GM03348 (cell line): ENCODE measurements at places on chromosomes 1 and 21.

DNA sequence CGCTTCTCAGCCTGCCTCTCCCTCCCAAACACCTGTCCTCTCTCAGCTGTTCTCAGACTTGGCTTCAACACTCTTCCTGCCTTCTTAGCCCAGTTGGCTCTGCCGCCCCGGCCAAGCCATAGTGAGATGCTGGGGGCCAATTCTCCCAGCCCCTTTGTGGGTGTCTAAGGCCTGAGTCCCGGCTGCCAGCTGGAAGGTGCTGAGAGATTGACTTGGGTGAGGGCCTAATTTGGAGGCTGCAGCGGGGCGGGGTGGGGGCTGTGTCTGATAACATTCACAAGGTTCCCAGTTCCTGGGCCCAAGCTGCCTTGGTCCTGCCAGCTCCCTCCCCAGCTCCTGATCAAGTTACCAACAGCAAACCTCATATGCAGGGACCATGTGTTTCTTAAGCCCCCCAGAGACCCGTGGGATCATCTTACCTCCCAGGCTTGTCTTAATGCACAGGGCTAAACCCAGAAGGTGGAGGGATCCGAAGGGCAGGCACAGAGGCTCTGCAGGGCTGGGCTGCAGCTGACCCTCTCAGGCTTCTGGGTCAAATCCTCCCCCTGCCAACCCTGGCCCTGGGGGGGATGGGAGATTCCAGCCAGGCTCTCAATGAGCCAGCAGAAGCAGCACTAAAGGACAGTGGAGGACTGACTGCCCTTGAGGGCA, 9.8 kb downstream of the INKA2 start:
- DNase-seq: no peak

GRCh38 chr1:234915924-234916675, 212.5 kb downstream of the TOMM20 start:
- DNase-seq: no peak

- no peak for DNase-seq
These were observed 167.8 kb upstream of the KLHDC7A start for GRCh38 chr1:18312961-18313360.

GRCh38 chr21:34867785-34868184, 181.3 kb downstream of the RUNX1 start:
- DNase-seq: no peak

- DNase-seq: peak; percentile 86
These were observed 162.8 kb downstream of the NTPCR start for GRCh38 chr1:233113009-233113879.

DNA sequence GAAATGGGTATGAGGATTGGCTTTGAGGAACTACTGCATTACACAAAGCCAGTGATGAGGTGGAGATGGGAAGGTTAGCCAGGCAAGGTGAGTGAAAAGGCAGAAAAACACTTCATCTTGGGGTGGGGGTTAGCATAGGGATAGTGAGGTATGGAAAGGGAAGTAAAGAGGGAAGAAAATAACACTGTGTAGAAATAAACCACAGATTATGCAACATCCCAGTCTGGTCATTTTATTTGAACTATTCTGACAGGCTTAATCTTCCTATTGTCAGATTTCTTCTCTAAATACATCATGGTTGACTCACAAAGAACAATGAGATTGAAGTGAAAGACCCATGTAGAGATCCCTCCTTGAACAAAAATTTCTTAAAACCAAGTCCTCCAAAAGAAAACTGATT, 640.2 kb downstream of the PTPRC start:
- no peak for DNase-seq

- DNase-seq: no peak
These were observed 30.3 kb downstream of the MSTO1 start for GRCh38 chr1:155640367-155640766.

DNA sequence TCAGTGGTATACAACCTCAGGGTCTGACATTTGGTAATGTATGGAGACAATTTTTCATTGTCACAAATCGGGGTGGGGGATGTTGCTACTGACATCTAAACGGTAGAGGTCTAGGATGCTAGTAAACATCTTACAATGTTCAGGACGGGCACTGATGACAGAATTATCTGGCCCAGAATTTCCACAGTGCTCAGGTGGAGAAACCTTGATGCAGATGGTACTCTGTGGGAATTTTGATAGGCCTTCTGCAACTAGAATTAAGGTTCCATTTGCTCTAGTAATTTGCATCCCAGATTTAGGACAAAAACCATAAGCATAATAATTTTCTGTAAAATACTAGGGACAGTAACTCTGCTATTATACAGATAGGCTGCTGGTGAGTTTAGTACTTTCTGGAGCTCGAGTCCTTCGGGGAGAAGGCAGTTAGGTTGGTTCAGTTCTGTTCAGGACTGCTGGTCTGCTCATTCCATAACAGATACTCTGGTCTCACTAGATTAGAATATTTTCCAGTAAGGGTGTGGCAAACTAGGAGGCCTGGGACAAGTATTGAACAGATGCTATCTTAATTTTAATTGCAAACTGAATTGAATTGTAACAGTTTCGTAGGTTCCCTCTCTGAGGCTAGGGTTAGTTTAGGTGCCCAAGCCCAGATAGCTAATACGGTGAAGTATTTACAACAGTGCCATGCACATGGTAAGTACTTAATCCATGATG, 11.4 kb downstream of the METTL13 start:
- DNase-seq: no peak

DNA sequence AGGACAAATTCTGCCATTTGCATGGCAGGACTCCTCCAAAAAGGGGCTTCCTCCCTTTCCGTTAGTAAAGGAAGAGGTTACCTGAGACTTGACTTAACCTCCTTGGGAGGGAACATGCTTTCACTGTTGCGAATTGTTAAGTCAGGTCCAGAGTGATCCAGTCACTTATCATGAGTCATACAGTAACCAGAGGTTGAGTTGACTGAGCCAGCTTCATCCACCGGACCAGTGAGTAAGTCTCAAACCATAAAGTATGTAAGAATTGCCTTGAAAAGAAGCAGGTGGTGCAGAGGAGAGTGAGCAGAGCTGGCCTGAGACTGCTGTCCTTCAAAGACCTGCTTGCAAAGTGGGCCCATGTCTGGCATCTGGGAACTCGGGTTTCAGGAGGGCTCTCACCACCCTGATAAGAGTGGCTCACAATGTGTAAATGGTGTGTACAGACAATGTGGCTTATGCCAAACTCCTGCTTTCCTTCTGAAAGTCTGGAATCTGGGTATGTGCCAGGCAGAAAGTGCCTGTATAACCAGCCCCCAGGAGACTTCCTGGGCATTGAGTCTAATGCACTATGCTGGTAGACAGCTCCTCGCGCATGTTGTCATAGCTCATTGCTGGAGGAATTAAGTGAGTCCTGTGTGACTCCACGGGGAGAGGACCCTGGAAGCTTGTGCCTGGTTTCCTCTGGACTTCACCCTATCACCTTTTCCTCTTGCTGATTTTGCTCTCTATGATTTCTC, 84.3 kb upstream of the KLHDC7A start:
- DNase-seq: no peak

DNA sequence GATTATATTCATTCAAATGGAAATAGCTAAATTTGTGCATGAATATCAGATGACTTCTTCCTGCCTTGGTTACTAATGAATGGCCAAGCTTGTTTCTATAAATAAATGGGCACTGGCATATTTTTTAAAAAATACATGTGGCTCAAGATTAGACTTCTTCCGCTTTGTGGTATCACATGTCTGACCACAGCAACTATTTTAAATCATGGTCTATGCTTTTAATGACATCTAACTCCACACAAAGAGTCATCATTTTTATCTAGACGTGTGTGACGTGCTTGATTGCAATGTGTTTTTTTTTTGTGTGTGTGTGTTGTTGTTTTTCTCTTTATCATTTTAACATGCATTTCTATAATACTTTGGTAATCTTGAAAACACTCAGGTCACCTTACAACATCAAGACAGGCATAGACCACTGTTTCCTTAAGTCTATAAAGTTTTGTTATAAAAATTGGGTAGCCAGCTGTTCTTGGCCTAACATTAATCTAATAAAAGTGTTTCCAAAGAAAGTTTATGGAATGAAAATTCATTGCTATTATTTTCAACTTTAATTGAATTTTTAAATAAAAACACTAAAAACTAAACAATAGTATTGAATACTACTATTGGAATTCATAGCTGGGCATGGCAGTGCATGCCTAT, 29.5 kb downstream of the RGS1 start:
- DNase-seq: no peak

DNA sequence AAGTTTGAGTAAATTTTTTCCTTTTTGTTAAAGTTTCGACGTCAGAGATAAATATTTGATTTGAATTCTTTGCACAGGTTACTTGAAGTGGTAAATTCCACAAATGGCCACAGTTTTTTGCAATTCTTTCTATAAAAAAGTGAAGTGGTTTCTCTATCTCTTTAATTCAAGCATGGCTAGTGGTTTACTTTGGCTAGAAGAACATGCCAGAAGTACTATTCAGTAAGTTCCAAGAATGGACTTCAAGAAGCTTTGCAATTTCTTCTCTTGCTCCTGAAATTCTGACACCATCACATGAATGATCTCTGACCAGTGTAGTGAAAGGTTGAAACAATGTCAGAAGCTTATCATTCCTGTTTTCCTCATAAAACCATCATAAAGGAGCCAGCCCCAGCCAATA, 55.7 kb upstream of the RNPC3 start:
- no peak for DNase-seq

DNA sequence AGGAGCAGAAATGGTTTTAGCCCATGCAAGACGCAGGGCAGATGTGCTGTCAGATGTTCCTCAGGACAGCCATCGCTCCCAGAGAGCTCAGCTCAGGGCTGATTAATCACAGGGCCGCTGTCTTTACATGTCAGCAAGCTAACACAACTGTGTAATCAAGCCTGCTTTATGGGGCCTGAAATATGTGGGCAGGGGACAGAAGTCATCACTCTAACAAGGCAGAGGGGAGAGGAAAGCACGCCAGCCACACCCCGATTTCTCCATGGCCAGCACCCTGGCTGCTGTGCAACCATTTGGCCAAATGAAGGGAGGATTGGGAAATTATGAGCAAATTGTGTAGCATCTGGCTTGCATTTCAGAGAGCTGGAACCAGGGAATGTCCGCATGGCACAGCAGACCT, 368.8 kb downstream of the NPHP4 start:
- DNase-seq: no peak

GRCh38 chr1:230012741-230013140, 54.3 kb upstream of the GALNT2 start:
- DNase-seq: no peak

DNA sequence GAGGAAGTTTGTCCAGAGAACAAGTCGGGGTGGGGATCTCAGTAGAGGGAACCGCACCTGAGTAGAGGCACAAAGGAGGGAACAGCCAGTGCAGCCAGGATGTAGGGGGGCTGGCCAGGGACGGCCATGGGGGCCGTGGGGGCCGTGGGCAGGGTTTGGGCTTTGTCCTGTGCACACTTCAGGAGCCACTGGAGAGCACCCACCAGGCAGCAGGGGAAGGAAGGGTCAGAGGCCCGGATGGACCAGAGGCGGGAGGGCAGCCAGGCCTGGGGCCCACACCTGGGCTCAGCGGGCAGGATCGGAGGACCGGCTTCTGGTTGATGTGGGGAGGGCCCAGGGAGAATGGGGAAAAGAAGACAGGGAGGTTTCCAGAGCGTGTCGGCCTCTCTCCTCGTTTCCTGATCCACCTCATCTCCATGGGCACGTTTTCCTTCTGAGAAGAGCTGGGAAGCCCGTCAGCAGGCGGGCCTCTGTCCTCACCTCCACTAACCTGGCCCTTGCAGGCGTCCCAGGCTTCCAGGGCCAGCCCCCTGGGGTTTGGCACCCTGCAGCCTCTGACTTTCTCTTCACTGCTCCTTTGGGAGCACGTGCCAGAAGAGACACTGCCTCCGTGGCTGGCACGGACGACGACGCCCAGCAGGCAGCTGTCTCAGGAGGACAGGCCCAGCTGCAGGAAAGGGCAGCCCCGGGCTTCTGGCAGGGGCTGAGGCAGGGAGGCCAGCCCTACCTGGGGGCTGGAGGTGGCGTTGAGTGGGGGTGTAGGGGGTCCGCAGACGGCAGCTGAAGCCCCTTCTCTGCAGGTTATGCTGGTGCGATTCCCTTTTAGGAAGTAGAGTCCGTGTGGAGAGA, 16.8 kb upstream of the PDXK start:
- DNase-seq: no peak

DNA sequence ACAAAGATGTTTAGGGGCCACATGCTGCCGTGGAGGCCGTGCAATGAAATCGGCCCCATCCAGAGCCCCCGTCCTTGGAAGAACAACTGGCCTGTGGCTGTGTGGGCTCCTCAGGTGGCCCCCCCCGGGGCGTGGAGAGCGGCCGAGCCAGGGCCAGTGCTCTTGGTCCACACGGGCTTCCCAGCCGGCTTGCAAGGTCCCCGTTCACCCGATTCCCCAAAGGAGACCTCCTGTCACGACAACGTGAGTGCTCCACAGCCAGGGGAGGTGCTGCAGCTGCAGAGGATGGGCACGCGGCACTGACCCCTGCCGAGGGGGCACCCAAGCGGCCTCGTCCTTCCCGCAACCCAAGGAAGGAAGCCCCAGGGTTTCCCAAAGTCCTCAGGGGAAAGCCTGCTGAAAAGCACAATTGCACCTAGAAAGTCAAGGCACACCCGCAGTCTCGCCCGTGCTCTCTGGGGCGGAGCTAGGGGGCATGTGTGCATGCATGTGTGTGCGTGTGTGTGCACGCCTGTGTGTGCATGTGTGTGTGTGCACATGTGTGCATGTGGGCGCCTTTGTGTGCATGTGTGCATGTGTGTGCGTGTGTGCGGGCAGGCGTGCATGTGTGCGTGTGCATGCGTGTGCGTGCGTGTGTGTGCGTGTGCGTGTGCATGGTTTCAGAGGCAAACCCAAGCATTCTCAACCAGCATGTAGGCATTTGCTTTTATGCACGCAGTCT, 48.2 kb downstream of the SLX9 start:
- DNase-seq: no peak

GRCh38 chr1:5340560-5341130, 651.6 kb downstream of the NPHP4 start:
- no peak for DNase-seq

- no peak for DNase-seq
These were observed 95.2 kb upstream of the MPC2 start for GRCh38 chr1:168032029-168032428.

DNA sequence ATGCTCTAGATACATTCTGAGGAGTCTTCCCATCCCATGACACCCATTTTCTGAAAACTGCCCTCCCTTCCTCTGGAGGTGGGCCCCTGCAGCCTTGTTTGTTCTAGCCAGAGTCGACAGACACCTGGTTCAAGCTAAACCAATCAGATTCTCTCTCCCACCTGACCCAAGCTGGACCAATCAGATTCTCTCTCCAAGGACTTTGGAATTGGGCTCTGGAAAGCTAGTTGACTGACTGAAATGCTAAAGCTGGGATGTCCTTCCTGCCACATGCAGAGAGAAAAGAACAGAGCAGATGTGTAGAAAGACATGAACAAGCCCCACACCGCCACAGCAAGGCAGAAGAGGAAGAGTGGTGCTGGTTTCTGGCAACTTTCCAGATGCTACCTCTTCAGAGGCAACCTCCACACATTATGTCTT, 24.6 kb downstream of the ASAP3 start:
- no peak for DNase-seq

GRCh38 chr1:193368302-193368701, 181.9 kb upstream of the B3GALT2 start:
- no peak for DNase-seq

GRCh38 chr21:31349208-31349607, 5.1 kb upstream of the TIAM1 start:
- no peak for DNase-seq

DNA sequence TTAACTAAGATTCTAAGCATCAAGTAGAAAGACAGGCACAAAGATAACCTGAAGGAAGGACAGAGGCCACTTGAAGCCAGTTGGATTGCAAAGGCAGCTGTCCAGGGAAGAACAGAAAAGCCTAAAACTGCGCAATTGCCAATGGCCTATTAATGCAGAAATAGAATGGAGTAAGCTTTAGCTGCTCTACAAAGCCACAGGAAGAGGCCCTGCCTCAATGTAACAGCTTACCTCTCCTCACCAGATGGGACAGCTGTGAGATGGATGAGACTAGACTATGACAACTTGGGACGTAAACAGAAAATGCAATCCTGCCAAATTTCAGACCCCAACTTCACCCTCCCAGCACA, 176.5 kb downstream of the EIF4G3 start:
- no peak for DNase-seq
